H9 (cell line): ENCODE measurements at places on chromosomes 16 and 17. TPM values are rescaled to one million over a fixed set of nuclear protein-coding genes. Genes with fewer than 3 reads are reported as not detected.

GRCh38 chr17:39756380-39757079, 18.8 kb downstream of the GRB7 start:
- H3K4me1 ChIP-seq: peaks cover 2% of the 10 kb centered on the region; the same call in 1 of the 2 replicates
- H3K36me3 ChIP-seq: no peaks in the 10 kb centered on the region
- no peak overlapping the region for H3K4me3 ChIP-seq
- H3K27me3 ChIP-seq: no peaks in the 10 kb centered on the region

- no peak for DNase-seq
- no peak overlapping the region for H3K27ac ChIP-seq
- H3K36me3 ChIP-seq: no peaks in the 10 kb centered on the region
- no peaks in the 10 kb centered on the region for H3K27me3 ChIP-seq
- no peak overlapping the region for H3K4me3 ChIP-seq
These were observed 149.8 kb upstream of the MAF start for GRCh38 chr16:79750311-79750710.

DNA sequence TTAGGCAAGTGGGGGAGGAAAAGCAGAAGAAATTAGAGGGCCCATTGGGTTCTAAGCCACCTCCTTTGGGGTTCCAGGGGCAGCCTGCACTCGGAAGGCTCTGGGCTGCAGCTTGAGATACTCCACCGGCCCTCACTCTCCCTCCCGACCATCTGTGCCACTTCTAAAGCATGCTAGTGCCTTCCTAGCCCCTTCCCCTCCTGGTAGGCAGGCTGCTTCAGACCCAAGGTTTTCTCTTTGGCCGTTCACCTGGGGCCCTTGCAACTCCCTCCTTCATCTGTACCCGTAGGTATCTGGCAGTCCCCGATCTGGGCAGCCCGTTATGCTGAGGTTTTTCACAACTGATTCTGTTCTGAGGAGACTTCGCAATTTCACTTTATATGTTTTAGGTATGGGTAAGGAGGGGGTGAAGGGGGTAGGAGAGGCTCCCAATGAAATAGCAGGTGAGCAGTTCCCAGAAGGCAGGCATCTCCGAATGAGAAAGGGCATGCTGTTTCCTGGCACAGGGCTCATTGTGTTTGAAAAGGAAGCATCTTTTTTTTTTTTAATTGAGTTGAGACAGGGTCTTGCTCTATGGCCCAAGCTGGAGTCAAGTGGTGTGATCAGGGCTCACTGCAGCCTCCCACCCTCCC, 98.7 kb downstream of the RAB11FIP4 start:
- no peaks in the 10 kb centered on the region for H3K36me3 ChIP-seq
- H3K27ac ChIP-seq: no peak overlapping the region
- no peak for DNase-seq
- H3K4me1 ChIP-seq: peaks cover 9% of the 10 kb centered on the region; the same call in 1 of the 2 replicates
- no peaks in the 10 kb centered on the region; the same call in 1 of the 2 replicates for H3K27me3 ChIP-seq

GRCh38 chr17:4199818-4200402, 56.9 kb downstream of the CYB5D2 start:
- no peak overlapping the region for H3K27ac ChIP-seq
- H3K4me3 ChIP-seq: no peak overlapping the region
- H3K27me3 ChIP-seq: no peaks in the 10 kb centered on the region
- peak; percentile 58 for DNase-seq

HAPSTR1 gene
- total RNA-seq: 80.1 and 85.2 TPM in 2 replicates

ZG16 gene
- not detected in 2 replicates for total RNA-seq

GRCh38 chr17:51947160-51947735, 211.3 kb downstream of the CA10 start:
- no peaks in the 10 kb centered on the region; the same call in 1 of the 2 replicates for H3K4me1 ChIP-seq
- no peaks in the 10 kb centered on the region for H3K27me3 ChIP-seq
- DNase-seq: no peak
- H3K36me3 ChIP-seq: no peaks in the 10 kb centered on the region; the same call in 1 of the 2 replicates
- no peak overlapping the region for H3K27ac ChIP-seq

GRCh38 chr17:72754513-72754912, 338.0 kb downstream of the SLC39A11 start:
- H3K4me1 ChIP-seq: no peaks in the 10 kb centered on the region
- DNase-seq: no peak
- H3K36me3 ChIP-seq: peaks cover 2% of the 10 kb centered on the region; the same call in 2 of the 3 replicates
- H3K27me3 ChIP-seq: no peaks in the 10 kb centered on the region
- H3K27ac ChIP-seq: no peak overlapping the region
- H3K4me3 ChIP-seq: no peak overlapping the region

PYDC1 gene
- total RNA-seq: 0.70 and 2.1 TPM in 2 replicates

- no peaks in the 10 kb centered on the region for H3K27me3 ChIP-seq
- no peak overlapping the region for H3K27ac ChIP-seq
- H3K4me3 ChIP-seq: peak overlapping the region; percentile 13; the same call in 1 of the 3 replicates
These were observed 250.1 kb downstream of the SEC14L1 start for GRCh38 chr17:77390870-77391269.

NPIPA2 gene
- 15.8 and 16.6 TPM in 2 replicates for total RNA-seq

- no peak for DNase-seq
- no peaks in the 10 kb centered on the region for H3K4me1 ChIP-seq
- H3K4me3 ChIP-seq: no peak overlapping the region
- H3K27me3 ChIP-seq: no peaks in the 10 kb centered on the region
- H3K27ac ChIP-seq: no peak overlapping the region
These were observed 36.1 kb downstream of the B4GALNT2 start for GRCh38 chr17:49168706-49169105.

DNA sequence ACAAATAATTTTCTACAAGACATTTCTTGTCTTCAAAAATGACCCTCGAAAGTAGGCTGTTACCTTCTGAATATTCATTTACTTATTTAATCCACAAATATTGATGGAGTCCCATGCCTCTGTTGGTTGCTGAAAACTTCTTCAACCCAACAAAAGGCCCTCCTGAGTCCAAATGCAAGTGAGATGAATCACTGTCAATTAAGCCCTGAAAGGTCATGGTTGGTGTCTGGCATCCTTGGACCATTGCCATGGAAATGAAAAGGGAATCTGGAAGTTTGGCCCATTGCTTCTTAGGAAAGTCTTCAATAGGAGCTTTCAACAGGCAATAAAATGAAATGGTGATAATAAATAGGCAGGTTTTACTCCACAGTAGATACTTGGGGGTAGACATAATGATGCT, 364.7 kb upstream of the DYNLRB2 start:
- H3K36me3 ChIP-seq: no peaks in the 10 kb centered on the region
- H3K4me3 ChIP-seq: no peak overlapping the region
- H3K27ac ChIP-seq: no peak overlapping the region
- DNase-seq: no peak
- H3K27me3 ChIP-seq: no peaks in the 10 kb centered on the region

DNA sequence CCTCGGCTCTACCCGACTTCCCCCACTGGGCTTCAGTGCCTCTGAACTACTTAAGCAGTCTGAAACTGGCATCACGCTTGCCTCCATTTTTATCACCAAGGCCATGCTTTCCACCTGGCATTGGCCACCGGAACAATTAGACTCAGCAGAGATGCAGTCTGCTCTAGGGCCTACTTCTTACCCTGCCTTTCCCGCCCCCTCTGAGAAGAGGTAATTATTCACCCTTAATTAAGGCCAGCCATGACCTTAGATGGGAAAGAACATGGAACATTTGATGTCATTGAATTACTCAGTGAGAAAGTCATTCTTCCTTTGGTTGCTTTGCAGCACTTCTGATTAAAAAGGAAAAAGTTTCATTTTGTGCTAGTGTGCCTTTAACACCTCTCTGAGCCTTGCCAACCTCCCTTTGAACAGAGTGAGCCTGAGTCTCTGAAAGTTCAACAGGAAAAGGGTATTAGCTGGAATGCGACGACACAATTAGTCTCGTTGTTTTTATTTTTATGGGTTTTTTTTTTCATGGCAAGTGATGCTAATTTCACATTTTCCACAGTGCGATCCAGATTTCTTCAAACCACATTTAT, 60.9 kb upstream of the TNRC6A start:
- DNase-seq: no peak
- no peak overlapping the region for H3K4me3 ChIP-seq
- no peak overlapping the region for H3K27ac ChIP-seq

DNA sequence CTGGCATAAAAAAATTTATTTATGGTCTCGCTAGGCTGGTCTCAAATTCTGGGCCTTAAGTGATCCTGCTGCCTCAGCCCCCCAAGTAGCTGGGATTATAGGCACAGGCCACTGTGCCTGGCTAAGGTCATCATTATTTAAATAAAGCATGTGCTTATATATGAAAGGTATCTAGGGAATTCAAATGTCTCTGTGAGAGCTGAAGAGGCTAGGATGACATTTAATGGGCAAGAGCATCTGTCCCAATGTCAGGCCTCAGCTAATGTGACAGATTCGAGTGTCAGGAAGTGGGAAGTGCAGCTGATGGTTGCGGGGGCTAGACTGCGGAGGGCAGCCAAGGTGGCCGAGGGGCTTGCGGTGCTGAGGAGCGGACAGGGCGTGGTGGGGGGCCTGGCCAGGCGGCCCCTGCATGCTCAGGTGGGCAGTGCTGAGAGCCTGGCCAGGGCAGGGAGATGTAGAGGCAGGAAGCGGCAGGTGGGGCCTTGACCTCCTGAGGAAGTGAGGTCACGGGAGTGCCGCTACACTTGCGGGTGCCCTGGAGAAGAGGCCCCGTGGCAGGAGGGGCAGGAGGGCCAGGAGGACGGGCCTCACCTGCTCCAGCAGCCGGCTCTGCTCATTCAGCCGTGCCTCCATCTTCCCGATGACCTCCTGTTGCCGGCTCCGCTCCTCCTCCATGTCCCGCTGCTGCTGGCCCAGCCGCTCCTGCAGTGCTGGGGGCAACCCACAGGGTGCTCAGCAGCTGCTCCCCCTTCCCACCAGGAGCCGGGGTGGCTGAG, 12.6 kb upstream of the MRPL38 start:
- H3K4me1 ChIP-seq: no peaks in the 10 kb centered on the region
- no peak overlapping the region for H3K4me3 ChIP-seq
- H3K27me3 ChIP-seq: no peaks in the 10 kb centered on the region
- H3K27ac ChIP-seq: no peak overlapping the region
- DNase-seq: no peak

GRCh38 chr16:3097266-3097665, 1.8 kb downstream of the ZSCAN10 start:
- H3K36me3 ChIP-seq: peaks cover 51% of the 10 kb centered on the region
- peak overlapping the region; percentile 100 for H3K4me3 ChIP-seq
- no peaks in the 10 kb centered on the region for H3K27me3 ChIP-seq
- peak overlapping the region; percentile 95 for H3K27ac ChIP-seq

DNA sequence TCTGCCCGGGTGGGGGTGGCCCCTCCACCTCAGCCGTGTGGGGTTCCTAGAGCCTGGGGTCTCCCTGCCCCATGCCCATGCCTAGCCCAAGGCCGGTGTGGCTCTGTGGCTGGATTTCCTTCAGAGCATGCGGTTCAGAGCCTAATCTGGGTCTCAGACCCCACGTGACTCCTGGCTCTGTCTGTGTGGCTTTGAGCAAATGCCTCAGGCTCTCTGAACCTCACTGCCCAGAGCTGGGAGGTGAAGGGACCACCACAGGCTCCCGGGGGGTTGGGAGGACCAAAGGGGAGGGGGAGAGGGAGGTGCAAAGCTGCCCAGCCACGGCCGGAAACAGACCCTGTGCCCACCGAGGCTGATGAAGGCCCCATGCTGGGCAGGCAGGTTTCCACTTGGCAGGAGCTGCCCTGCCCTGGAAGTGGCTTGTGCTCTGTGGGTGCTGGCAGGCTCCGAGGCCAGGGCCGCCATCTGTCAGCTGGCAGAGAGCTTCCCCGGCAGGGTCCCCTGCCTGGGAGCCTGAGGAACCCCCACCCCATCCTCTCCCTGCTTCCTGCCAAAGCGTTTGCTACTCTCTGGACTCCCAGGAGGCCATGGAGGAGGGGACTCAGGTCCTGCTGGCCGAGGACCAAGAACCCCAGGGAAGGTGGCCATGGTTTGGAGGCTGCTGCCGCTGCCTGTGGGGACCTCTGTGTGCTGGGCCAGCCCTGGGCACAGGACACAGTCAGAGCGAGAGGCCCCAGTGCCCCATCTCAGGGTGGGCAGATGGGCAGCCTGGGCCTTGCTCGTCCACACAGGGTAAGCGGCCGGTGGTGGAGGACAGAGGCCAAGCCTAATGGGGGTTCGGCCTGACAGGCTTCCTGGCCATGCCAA, 4.0 kb downstream of the CDH15 start:
- DNase-seq: no peak
- H3K27ac ChIP-seq: no peak overlapping the region
- no peaks in the 10 kb centered on the region for H3K27me3 ChIP-seq
- H3K4me1 ChIP-seq: no peaks in the 10 kb centered on the region

MT4 gene
- total RNA-seq: not detected in 2 replicates

KRTAP4-3 gene
- not detected in 2 replicates for total RNA-seq

DNA sequence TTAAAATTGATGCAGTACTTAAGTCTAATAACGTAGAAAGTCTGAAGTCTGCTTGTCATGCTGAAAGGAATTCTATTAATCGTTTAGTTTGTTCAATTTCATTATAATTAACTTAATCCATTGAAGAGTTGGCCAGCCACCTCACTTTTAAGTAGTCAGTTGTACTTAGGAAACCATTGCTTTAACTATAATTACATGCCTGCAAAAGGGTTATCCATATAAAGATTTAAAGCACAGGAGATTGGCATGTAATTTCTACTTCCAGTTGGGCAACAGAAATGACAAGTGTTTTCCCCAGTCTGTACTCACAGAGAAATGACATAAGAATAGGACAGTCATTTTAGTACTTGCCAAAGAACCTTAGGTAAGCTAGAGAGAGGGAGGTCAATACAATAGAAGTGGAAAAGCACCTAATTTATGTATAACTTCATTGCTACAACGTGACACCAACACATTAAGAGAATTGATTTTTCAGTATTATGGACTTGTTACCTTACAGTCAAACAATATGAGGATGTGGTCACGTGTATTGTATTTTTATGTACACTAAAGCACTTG, 3.7 kb upstream of the USP32 start:
- H3K27me3 ChIP-seq: no peaks in the 10 kb centered on the region
- H3K4me1 ChIP-seq: peaks cover 2% of the 10 kb centered on the region; the same call in 1 of the 2 replicates
- H3K36me3 ChIP-seq: no peaks in the 10 kb centered on the region
- no peak overlapping the region for H3K27ac ChIP-seq
- no peak for DNase-seq
- H3K4me3 ChIP-seq: no peak overlapping the region

DNA sequence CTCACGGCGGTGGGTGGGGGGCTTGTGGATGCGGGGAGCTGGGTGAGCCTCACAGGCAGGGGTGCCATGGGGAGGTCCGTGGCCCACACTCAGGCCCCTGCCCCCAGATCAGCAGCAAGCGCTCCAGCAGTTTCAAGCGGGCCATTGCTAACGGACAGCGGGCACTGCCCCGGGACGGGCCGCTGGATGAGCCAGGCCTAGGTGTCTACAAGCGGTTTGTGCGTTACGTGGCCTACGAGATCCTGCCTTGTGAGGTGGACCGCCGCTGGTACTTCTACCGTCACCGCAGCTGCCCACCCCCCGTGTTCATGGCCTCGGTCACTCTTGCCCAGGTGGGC, 1.1 kb downstream of the RHBDL1 start:
- H3K27ac ChIP-seq: no peak overlapping the region
- H3K4me3 ChIP-seq: no peak overlapping the region
- H3K4me1 ChIP-seq: no peaks in the 10 kb centered on the region
